ENCODE measurements at places on chromosomes 7 and 10.

GRCh38 chr7:70307544-70308106 is 709.4 kb downstream of the AUTS2 start:
- no peak for DNase-seq

DNA sequence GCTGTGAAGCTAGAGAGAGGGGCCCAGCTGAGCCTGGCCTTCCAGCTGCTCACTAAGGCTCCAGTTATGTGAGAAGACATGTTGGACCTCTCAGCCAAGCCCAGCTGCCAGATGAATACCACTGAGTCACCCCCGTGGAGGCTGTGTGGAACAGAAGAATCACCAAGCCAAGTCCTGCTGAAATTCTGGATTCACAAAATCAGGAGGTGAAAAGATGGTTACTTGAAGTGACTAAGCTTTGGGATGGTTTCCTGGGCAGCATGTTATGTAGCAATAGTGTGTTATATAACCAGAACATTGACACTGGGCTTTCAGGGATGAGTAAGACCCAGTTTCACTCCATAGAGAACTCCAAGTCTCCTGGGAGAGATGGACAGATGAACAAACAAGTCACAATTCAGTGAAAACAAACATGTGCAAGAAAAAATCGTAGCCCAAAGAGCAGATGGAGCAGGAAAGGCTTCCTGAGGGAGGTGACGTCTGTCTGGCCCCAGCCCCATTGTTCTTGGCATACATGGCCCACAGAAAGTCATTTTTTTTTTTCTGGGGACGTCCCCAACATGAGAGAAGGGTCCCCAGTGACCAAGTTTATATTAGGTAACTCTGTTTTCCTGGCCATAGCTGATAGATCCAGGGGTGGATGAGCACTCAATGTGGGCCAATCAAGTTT is 64.1 kb upstream of the PDZD8 start:
- peak; percentile 65 for DNase-seq

GRCh38 chr10:122206471-122207065 is 64.5 kb upstream of the BTBD16 start:
- DNase-seq = peak; percentile 6

- DNase-seq = no peak
Observed at GRCh38 chr7:127844165-127844564, 187.1 kb downstream of the LRRC4 start.

- peak; percentile 62 for DNase-seq
Observed at GRCh38 chr10:7412237-7412927, 1.5 kb upstream of the SFMBT2 start.

DNA sequence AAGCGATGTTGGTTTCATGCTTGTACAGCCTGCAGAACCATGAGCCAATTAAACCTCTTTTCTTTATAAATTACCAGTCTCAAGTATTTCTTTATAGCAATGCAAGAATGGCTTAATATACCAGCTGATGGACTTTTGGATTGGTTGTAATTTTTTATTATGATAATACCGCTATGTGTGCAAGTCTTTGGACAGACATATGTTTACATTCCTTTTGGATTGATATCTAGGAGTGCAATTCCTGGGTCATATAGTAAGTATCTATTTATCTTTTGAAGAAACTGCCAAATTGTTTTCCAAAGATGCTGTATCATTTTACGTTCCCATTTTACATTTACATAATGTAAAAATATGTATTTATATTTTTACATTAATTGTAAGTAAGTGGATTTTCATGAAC is 81.2 kb upstream of the PIP4K2A start:
- DNase-seq = no peak

DNA sequence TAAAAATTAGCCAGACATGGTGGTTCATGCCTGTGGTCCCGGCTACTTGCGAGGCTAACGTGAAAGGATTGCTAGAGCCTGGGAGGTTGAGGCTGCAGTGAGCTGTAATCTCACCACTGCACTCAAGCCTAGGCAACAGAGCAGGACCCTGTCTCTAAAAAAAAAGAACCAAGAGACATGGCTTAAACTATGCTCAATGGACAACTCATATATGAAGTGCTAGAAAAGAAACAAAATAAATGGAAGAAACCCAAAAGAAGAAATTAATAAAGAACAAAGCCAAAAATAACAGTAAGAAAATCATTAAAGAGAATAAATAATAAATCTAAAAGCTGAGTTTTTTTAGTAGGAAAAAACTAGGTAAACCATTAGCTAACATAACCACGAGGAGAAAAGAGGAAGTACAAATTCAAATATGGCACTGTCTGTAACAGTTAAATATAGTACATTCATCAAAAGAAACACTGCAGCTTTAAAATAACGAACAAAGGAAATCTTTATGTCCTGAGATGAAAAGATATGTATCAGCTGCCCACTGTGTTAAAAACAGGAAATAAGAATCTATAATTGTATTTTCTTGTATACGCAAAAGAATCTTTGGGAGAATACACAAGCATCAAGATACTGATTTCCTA is 48.7 kb downstream of the UPF2 start:
- DNase-seq = no peak

- no peak for DNase-seq
Observed at GRCh38 chr7:159370-160270, 32.8 kb upstream of the FAM20C start.

DNA sequence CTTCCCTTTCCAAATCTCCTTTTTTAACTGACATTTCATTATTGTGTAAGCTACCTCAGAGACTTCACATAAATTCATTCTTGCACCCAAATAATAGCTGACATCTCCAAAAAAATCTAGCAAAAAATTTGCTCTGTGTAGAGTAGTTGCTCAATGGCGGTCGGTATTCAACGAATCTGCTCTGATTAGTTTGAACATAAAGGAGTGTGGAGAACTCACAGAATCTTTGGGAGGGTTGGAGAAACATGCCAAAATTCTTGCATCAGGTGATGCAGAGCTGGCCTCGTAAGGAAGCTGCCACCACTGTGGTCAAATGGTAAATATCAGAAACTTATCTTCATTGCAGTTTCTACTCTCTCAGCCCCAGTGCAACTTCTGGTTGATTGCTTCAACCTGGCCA is 201.2 kb upstream of the MDFIC start:
- no peak for DNase-seq
